ENCODE measurements at places on chromosomes 2 and 18. TPM values are rescaled to one million over a fixed set of nuclear protein-coding genes. Genes with fewer than 3 reads are reported as not detected.

DNA sequence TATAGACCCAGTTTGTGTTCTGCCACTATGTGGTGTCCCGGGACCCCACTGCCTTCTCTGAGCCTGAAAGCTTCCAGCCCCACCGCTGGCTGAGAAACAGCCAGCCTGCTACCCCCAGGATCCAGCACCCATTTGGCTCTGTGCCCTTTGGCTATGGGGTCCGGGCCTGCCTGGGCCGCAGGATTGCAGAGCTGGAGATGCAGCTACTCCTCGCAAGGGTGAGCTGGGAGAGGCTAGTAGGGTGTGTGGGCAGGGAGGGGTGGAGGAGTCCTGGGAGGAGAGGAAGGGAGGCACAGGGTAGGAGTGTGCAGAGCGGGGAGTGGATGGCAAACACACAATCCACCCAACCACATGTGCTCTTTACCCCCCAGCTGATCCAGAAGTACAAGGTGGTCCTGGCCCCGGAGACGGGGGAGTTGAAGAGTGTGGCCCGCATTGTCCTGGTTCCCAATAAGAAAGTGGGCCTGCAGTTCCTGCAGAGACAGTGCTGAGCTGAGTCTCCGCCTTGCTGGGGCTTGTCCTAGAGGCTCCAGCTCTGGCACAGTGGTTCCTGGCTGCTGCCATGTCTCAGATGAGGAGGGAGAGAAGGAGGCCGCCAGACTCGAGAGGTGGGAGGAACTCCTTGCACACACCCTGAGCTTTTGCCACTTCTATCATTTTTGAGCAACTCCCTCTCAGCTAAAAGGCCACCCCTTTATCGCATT lies 16.9 kb downstream of the PRKAG3 start:
- no peak for DNase-seq

GRCh38 chr2:199910338-199911051 lies 598 bp upstream of the C2orf69 start:
- no peak for DNase-seq

GRCh38 chr2:231260442-231261208 lies 62.2 kb downstream of the ARMC9 start:
- DNase-seq = no peak

DNA sequence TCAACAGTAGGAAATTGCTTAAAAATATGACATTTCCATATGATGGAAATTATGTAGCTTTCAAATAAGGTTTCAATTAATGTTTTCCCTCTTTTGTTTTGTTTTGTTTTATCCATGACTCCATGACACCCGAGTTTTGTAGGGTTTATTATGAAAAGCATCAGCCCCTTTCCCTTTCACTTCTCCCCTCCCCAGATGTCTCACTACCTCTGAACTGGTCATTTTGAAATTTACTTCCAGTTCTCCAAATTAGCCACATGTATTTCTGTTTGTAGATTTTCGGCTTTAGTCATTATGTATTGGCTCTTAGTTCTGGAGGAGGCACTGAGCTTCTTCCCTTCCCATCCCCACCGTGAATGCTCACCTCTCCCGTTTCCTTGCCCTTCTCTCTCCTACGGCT lies 18.6 kb upstream of the VPS4B start:
- no peak for DNase-seq

GRCh38 chr18:61572871-61573270 lies 239.6 kb downstream of the CDH20 start:
- no peak for DNase-seq

- DNase-seq = no peak
These were observed 427.2 kb upstream of the UBE2E3 start for GRCh38 chr2:180553094-180553715.

DNA sequence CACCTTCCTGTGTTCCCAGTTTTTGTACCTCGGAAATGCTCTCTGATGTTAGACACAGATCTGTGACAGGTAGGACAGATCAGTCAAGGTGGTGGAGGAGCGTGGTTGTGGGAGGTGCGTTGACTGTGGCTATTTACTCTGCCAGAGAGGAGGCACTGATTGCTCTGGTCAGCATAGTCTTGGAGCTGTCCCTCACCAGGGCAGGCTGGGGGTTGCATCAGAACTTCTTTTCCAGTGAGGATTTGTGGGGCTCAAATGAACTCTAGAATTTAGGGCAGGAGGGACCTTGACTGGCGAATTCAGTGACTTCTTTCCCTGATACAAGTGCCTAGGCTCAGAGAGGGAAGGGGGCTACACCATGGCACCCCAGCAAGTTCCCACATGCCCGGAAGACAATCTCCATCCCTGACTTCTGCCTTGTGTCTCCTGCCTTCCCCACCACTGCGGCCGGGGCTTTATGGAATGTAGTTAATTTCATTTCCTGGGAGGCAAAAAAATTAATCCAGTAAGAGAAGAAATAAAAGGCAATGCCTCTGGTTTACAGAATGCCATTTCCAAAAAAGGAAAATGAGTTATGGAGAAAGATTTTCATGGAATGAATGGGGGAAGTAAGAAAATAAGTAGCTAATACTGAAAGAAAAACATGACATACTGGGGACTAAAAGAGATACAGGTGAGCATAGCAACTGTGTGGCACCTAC lies 26.1 kb downstream of the NIFK start:
- DNase-seq = no peak

DNA sequence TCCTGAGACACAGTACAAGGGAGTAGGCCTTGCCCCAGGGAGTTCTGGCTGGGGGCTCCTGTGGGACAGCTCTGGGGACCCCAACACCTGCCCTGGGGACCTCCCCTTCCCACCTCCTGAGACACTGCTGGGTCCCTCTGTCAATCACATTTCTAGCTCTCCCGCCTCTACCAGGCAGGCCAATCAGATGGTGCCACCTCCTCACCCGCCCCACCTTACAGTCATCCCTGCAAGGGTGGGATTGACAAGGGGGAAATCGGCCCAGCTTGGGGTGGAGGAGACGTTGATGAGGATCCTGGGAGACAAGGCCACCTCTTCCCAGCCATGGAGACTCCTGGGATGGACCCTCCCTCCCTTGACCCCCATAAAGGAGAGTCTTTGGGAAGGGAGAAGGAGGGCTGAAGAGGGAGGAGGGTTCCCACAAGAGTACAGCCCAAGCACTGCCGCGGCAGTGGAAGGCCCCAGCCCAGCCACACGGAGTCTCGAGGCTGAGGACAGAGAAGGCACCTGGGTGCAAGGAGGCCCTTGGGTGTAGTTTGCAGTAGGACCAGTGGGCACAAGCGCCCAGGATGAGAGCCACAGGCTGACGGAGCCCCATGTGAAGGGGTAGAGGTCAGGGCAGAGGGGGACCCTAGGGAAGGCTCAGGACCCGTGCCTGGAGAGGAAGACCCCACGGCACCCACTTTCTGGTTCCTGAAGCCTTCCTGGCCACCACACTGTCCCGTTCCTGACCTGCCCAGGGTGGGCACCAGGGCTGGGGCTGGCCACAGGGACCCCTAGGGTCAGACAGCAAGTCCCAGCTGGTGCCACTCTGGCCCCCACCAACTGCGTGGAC lies 109.9 kb upstream of the OTOS start:
- no peak for DNase-seq

DNA sequence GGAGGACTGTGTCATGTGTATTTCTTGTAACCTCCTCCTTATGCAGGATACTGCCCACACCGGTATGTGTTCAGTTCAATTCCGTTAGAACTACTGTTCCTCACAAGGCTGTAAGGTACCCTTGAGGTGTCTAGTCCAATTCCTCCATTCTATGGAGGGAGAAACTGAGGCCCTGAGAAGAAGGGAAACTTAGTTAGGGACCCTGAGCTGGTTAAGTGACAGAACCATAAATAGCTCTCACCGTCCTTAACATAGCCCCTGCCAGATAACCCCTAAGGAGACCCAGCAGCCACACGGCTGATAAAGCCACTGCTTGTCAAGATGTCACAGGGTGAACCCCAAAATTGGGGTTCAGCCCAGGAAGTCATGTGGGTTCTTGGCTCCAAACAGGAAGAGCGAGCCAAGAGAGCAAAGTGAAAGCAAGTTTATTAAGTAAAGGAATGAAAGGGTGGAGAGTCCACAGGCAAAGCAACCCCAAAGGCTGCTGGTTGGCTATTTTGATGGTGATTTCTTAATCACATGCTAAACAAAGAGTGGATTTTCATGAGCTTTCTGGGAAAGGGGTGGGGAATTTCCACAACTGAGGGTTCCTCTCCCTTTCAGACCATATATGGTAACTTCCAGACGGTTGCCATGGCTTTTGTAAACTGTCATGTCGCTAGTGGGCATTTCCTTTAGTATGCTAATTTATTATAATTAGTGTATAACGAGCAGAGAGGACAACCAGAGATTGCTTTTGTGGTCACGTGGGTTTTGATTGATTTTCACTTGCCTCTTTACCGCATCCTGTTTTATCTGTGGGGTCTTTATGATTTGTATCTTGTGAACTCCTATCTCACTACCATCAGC lies 83.4 kb upstream of the RTN4 start:
- peak; percentile 60 for DNase-seq

GRCh38 chr2:11280713-11281112 lies 63.7 kb downstream of the ROCK2 start:
- DNase-seq = no peak

- DNase-seq = no peak
These were observed 218.1 kb downstream of the TWIST2 start for GRCh38 chr2:239065962-239066361.

- no peak for DNase-seq
These were observed 136.1 kb downstream of the DNER start for GRCh38 chr2:229578052-229578846.

DNA sequence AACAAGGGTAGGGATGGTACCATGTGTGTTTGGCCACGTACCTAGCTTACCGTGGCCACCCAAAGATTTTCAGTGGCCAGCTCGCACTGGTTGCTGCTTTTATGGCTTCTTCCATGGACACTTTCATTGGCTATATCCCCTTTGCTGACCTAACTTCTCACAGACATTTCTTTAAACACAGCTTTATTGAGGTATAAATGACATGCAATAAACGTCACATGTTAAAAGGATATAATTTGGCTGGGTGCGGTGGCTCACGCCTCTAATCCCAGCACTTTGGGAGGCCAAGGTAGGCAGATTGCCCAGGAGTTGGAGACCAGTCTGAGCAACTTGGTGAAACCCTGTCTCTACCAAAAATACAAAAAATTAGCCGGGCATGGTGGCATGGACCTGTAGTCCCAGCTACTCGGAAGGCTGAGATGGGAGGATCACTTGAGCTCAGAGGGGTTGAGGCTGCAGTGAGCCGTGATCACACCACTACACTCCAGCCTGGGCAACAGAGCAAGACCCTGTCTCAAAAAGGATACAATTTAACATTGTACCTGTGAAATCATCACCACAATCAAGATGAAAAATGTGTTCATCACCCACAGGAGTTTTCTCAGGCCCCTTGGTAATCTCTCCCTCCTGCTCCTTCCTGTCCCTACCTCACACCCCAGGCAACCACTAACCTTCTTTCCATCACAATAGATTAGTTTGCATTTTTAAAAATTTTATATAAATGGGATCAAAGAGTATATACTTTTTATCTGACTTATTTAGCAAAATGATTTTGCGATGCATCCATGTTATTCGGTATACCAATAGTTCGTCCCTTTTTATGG lies 127.8 kb upstream of the PPP1CB start:
- no peak for DNase-seq

DNA sequence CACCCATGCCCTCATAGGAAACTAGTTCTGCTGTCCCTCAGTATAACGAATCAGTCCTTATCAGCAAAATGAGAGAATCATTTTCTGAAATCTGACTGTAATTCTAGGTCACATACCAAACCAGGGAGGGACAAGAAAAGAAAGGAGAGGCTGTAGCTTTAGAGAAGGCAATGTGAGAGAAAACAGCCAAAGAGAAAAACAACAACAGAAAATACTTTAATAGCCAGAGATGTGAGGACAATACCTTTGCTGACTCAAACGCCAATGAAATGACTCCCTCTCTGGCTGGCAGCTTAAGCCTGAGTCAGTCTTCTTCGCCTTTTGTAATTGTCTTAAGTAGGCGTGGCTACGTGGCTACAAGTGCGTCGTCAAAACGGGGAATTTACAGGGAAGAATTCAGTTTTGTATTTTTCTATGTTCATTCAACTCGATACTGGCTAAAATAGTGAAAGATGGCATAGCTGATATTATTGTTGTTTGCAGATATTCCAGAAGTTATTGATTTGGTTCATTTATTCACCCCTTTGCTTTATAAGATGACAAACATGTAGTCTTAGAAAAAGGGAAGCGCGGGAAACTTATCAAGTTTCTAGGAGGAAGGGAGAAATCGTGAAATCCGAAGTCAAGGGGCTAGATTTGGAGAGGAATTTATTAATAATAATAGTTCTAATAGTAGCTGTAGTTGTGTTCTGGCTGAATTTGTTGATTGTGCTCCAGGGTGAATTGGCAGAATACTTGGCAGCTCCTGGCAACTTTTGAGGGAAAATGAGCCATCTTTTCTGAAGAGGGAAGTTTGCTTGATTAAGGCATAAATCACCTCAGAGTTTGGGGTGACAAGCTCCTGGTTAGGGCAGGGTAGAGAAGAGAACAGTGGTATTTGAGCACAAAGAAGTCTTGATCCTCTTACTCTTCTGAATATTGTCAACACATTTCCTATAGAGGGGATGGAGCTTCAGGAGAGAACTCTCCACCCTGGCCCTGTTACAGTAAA lies at the start of gene IL1A:
IL1A (minus strand) TSS at position 295 of the 991 bp plus-strand sequence. CDS start 723 bp downstream, outside the sequence.
- DNase-seq = no peak

DNA sequence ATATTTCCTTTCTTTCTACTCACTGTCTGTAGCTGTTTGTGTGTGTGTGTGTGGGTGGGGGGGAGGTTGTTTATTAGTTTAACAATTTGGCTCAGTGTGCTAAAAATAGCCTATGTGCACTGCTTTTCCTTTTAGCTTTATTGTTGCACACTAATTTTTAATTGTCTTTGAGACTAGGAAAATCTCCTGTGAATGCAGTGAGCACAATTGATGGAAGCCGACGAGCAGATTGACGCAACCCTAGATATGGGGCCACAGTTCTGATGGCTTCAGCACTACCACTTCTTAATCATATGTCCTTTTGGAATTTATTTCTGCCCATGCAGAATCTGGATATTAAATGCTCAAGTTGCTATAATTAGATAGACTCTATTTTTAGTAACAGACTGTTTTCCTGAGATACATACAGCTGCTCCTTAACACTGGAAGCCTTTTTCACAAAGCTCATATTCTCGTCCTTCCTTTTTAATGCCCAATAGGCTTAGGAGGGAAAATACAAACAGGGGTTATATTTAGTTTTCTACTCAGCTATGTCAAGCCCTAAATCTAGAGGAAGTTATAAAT lies 109.1 kb downstream of the IRS1 start:
- DNase-seq = no peak

- DNase-seq = no peak
These were observed 775.3 kb upstream of the POU3F3 start for GRCh38 chr2:104078431-104079157.

GRCh38 chr2:118954297-118955060 lies 12.5 kb downstream of the MARCO start:
- no peak for DNase-seq

GRCh38 chr2:138090330-138090729 lies 126.1 kb downstream of the HNMT start:
- no peak for DNase-seq

TSPYL6 gene
- polyA plus RNA-seq = not detected

MYO7B gene
- 0.81 TPM for polyA plus RNA-seq

POTEJ gene
- polyA plus RNA-seq = not detected

TTR gene
- not detected for polyA plus RNA-seq

CRYGD gene
- polyA plus RNA-seq = not detected

TCF23 gene
- polyA plus RNA-seq = 0.02 TPM

DCDC2C gene
- not detected for polyA plus RNA-seq

AMER3 gene
- polyA plus RNA-seq = not detected

SH3RF3 gene
- polyA plus RNA-seq = 1.6 TPM

SERPINB10 gene
- 12.4 TPM for polyA plus RNA-seq

SLC5A7 gene
- not detected for polyA plus RNA-seq
